Esophagus muscularis mucosa (tissue), 4 donors: ENCODE measurements at places on chromosomes 7 and 10. TPM values are rescaled to one million over a fixed set of nuclear protein-coding genes. Genes with fewer than 3 reads are reported as not detected.

MUC12 gene
- not detected for total RNA-seq

LGI1 gene
- total RNA-seq, result 0.32 TPM

ADCYAP1R1 gene
- total RNA-seq, result 10.2 TPM

WDR86 gene
- 11.8 TPM for total RNA-seq

ASB10 gene
- not detected for total RNA-seq

ITGA8 gene
- 53.3 TPM for total RNA-seq

GAD2 gene
- not detected for total RNA-seq
